ENCODE measurements at places on chromosomes 13 and 19. TPM values are rescaled to one million over a fixed set of nuclear protein-coding genes. Genes with fewer than 3 reads are reported as not detected.
A peak's percentile ranks its signal among the peaks of the same experiment; 100 is the strongest.

DNA sequence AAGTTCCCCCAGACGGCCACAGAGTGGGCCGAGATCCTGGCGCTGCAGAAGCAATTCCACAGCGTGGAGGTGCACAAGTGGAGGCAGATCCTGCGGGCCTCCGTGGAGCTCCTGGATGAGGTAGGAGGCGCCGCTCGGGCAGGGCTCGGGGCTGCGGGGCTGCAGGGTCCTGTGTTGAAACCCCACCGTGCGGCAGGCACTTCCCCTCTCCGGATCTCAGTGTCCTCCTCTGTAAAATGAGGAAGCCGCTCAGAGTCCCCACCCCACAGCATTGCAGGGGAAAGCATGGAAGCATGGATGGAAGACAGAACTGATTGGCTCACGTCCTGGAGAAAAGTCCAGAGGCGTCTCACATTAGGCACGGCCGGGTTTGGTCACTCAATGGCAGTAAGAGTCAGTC is 6.8 kb upstream of the SCN1B start:
- H3K4me3 ChIP-seq, result no peak overlapping the region
- no peaks in the 10 kb centered on the region for H3K4me1 ChIP-seq
- H3K36me3 ChIP-seq, result peaks cover 56% of the 10 kb centered on the region
- no peaks in the 10 kb centered on the region for H3K27me3 ChIP-seq

DNA sequence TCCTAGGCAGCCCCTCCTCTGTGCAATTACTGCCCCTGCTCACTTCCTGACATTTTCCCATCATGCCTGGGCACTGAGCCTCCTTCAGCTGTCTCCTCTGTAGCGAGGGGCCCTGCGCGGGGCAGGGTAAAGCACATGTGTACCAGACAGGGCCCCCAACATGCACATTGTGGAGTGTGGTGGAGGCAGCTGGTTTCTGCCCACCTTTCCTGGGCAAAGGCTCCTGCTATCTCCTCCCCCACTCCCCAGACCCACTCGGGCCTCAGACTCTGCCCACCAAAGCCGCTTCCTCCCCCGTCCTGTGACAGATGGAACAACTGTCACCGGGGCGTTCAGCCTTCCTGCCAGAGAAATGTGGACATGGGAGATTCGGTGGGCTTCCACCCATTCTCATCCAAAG is 2.9 kb upstream of the KPTN start:
- no peak overlapping the region for H3K27ac ChIP-seq
- no peak for DNase-seq
- no peaks in the 10 kb centered on the region for H3K27me3 ChIP-seq
- peaks cover 19% of the 10 kb centered on the region for H3K36me3 ChIP-seq
- peaks cover 3% of the 10 kb centered on the region for H3K4me1 ChIP-seq
- H3K4me3 ChIP-seq, result no peak overlapping the region

DNA sequence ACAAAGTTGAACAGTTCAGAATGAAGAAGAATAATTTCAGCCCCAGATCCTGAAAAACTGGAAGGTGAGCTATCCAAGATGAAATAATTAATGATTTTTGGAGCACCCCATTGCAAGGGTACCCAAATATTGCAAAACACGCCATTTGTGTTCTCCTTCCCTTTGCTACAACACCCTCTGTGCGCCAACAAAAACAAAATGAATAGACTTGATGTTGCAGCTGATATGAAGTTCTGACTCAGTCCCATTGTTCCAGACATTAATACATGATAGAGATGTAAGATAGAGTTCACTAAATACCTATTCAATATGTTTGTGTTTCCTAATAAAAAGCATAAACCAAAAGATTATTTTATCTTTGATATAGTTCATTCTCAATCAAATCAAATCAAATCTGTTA is 287.5 kb upstream of the SOX21 start:
- no peak overlapping the region for H3K4me3 ChIP-seq
- no peaks in the 10 kb centered on the region for H3K36me3 ChIP-seq
- no peak for DNase-seq
- no peaks in the 10 kb centered on the region for H3K27me3 ChIP-seq
- H3K4me1 ChIP-seq, result peaks cover 8% of the 10 kb centered on the region

DNA sequence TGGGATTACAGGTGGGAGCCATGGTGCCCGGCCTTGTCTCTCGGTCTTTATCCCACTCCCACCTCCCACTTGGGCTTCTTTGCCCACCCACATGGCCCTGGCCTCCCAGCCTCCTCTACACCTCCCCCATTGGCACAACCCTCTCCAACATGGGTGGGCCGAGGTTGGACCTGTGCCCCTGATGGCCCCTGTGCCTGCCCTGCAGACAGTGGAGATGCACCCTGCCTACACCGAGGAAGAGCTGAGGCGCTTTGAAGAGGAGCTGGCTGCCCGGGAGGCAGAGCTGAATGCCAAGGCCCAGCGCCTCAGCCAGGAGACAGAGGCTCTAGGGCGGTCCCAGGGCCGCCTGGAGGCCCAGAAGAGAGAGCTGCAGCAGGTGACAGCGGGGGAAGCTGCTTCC is 12.6 kb upstream of the DHDH start:
- H3K27me3 ChIP-seq, result no peaks in the 10 kb centered on the region
- no peak overlapping the region for H3K27ac ChIP-seq

LILRA5 gene
- 12.2 TPM for total RNA-seq

DNA sequence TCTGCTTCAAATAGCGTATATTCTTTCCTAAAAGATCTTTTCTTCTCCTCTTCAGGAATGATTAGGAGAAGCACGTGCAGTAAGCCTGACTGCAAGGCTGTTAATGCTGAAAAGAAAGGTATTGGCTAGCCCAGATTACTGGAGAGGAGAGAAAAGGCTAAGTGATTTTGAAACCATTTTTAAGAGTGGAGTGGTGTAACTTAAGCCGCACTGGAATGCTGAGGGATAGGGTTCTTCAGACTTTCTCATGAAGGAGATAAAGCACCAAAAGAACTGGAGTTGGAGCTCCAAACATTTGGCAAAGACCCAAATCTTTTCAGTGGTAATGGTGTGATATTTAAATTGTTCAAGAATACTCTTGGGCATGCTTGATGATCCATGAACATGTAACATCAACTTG is 388.3 kb downstream of the COG6 start:
- no peaks in the 10 kb centered on the region for H3K4me1 ChIP-seq
- no peak overlapping the region for H3K4me3 ChIP-seq
- DNase-seq, result no peak

CERS4 gene
- 21.9 TPM for total RNA-seq

CILP2 gene
- 0.81 TPM for total RNA-seq

GRCh38 chr19:13207846-13208671 is 57.8 kb downstream of the IER2 start:
- no peaks in the 10 kb centered on the region for H3K36me3 ChIP-seq
- no peak overlapping the region for H3K27ac ChIP-seq
- no peak for DNase-seq
- H3K4me3 ChIP-seq, result peak overlapping the region; percentile 83
- H3K4me1 ChIP-seq, result peaks cover 4% of the 10 kb centered on the region

GRCh38 chr13:108226184-108226583 is 8.0 kb downstream of the ABHD13 start:
- H3K36me3 ChIP-seq, result no peaks in the 10 kb centered on the region
- H3K4me1 ChIP-seq, result peaks cover 16% of the 10 kb centered on the region
- no peak overlapping the region for H3K4me3 ChIP-seq

DNA sequence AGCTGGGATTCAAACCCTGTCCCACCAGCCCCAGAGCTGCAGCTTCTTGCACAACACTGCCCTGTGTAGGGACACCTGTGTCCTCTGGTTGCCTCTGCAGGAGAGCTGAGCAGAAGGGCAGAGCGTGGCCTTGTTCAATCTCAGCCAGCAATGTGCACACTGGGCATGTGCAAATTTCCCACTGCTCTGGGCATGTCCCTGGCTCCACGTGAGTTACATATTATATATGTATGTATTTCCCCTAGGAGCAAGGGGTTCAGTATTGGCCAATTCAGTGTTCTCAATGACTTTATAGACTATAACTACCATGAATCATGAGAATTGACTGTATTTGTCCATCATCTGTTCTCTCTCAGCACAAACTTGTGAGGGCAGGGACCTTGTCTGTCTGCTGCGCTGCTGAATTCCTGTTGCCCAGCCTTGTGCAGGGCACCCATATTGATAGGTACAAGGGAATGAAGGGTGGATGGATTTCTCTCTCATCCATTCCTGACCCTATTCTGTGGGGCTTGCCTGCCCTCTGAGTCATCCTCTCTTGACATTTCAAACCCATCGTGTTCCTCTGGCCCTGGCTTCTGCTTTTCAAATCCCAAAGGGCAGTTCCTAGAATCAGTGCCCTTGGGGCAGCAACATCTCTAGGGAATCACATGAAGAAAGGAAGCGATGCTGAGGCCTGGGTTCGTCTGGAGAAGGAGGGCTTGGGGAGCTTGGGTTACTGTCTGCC is 69.7 kb downstream of the ERICH6B start:
- no peak for DNase-seq
- H3K27ac ChIP-seq, result no peak overlapping the region
- H3K27me3 ChIP-seq, result no peaks in the 10 kb centered on the region
- H3K4me1 ChIP-seq, result no peaks in the 10 kb centered on the region

UPK1A gene
- not detected for total RNA-seq

- DNase-seq, result no peak
- H3K4me1 ChIP-seq, result no peaks in the 10 kb centered on the region
- no peaks in the 10 kb centered on the region for H3K36me3 ChIP-seq
- no peaks in the 10 kb centered on the region for H3K27me3 ChIP-seq
These were observed 120.1 kb upstream of the GPR12 start for GRCh38 chr13:26880735-26881134.

OR7A5 gene
- total RNA-seq, result not detected

DNA sequence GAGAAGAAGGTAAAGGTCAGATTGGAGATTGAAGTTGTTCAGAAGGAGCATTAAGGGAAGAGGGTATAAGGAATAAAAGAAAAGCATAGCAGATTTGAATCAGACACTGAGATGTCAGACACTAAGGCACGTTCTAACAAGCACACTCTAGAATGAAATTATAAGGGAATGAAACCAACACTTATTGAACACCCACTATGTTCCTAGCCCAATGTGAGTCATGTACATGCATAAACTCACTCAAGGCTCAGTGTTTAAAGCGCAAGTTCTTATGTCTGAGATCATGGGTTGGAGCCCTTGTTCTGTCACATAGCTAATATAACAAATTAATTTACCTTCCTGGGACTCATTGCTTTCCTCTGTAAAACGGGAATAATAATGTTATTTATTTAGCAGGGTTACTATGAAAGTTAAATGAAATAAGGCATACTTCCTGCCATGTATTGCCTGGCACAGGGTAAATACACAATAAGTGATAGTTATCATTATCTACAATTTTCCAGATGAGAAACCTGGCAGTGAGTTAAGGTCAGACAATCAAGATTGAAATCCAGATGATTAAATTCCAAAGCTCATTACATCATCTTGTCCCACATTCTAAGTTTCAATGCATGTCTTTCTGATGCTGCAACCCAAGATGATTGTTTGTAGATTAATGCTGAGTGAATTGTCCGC is 68.3 kb upstream of the DACH1 start:
- no peak for DNase-seq
- no peak overlapping the region for H3K4me3 ChIP-seq
- H3K27ac ChIP-seq, result no peak overlapping the region
- H3K27me3 ChIP-seq, result no peaks in the 10 kb centered on the region
- H3K36me3 ChIP-seq, result no peaks in the 10 kb centered on the region
- no peaks in the 10 kb centered on the region for H3K4me1 ChIP-seq

GRCh38 chr19:34171539-34171876 is 796 bp upstream of the LSM14A start:
- no peaks in the 10 kb centered on the region for H3K36me3 ChIP-seq
- DNase-seq, result no peak
- no peaks in the 10 kb centered on the region for H3K27me3 ChIP-seq
- peak overlapping the region; percentile 89 for H3K4me3 ChIP-seq
- peak overlapping the region; percentile 98 for H3K27ac ChIP-seq
- H3K4me1 ChIP-seq, result peaks cover 33% of the 10 kb centered on the region

PALM gene
- total RNA-seq, result 28.4 TPM

- H3K4me1 ChIP-seq, result no peaks in the 10 kb centered on the region
- no peak overlapping the region for H3K4me3 ChIP-seq
- H3K27ac ChIP-seq, result no peak overlapping the region
- no peak for DNase-seq
- no peaks in the 10 kb centered on the region for H3K27me3 ChIP-seq
These were observed 69.3 kb downstream of the NHLRC3 start for GRCh38 chr13:39107561-39107960.

GRCh38 chr19:46845959-46846459 is 4.6 kb downstream of the AP2S1 start:
- no peak overlapping the region for H3K4me3 ChIP-seq
- H3K36me3 ChIP-seq, result peaks cover 25% of the 10 kb centered on the region
- H3K4me1 ChIP-seq, result peaks cover 12% of the 10 kb centered on the region
- DNase-seq, result no peak
- H3K27me3 ChIP-seq, result no peaks in the 10 kb centered on the region
- no peak overlapping the region for H3K27ac ChIP-seq

KCNN4 gene
- total RNA-seq, result 3.5 TPM

ZNF221 gene
- total RNA-seq, result 5.8 TPM

KLK4 gene
- not detected for total RNA-seq

GRCh38 chr19:2978166-2978767 is 903 bp downstream of the TLE6 start:
- no peak for DNase-seq
- H3K27ac ChIP-seq, result no peak overlapping the region
- no peak overlapping the region for H3K4me3 ChIP-seq
- no peaks in the 10 kb centered on the region for H3K27me3 ChIP-seq

SYT5 gene
- not detected for total RNA-seq

PABPC3 gene
- total RNA-seq, result not detected

PSG6 gene
- total RNA-seq, result not detected

DNA sequence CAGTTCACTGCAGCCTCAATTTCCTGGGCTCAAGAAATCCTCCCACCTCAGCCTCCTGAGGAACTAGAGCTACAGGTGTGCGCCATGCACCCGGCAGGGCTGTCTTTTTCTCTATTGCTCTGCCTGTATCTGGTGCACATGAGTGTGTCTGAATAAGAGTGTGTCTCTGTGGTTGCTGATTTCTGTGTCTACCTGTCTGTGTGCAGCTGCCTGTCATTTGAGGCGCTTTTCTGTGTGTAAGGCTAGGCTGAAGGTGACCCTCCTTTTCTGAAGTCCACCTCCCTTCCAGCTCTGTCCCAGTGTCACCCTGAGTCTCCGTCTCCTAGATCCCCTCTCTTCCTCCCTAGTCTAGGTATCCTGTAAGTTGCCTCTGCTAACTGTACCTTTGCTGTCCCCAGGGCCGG is 1.5 kb upstream of the PRR12 start:
- H3K4me1 ChIP-seq, result peaks cover 18% of the 10 kb centered on the region
- DNase-seq, result no peak
- H3K36me3 ChIP-seq, result peaks cover 5% of the 10 kb centered on the region
- no peak overlapping the region for H3K4me3 ChIP-seq

TMEM59L gene
- total RNA-seq, result 3.2 TPM

COMP gene
- 16.9 TPM for total RNA-seq
